ENCODE measurements at places on chromosomes 7 and 10.

DNA sequence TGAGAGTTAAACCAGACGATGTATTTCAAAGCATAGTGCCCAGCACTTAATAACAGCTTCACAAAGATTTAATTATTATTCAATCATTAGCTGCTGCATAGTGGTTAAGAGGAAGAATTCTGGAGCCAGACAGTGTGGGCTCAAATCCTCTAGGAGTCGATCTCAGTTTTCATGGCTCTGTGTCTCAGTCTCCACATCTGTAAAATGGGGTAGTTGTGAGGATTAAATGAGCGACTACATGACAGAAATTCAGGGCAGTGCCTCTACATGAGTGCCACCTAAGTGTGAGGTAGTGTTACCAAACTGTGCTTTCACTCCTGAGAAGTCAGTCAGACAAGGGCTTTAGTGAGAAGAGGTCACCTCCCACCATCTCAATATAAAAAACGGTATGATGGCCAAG is 81.7 kb upstream of the FGFR2 start:
- DNase-seq, result no peak

GRCh38 chr10:100186253-100187212 is 704 bp upstream of the ERLIN1 start:
- peak; percentile 26 for DNase-seq

DNA sequence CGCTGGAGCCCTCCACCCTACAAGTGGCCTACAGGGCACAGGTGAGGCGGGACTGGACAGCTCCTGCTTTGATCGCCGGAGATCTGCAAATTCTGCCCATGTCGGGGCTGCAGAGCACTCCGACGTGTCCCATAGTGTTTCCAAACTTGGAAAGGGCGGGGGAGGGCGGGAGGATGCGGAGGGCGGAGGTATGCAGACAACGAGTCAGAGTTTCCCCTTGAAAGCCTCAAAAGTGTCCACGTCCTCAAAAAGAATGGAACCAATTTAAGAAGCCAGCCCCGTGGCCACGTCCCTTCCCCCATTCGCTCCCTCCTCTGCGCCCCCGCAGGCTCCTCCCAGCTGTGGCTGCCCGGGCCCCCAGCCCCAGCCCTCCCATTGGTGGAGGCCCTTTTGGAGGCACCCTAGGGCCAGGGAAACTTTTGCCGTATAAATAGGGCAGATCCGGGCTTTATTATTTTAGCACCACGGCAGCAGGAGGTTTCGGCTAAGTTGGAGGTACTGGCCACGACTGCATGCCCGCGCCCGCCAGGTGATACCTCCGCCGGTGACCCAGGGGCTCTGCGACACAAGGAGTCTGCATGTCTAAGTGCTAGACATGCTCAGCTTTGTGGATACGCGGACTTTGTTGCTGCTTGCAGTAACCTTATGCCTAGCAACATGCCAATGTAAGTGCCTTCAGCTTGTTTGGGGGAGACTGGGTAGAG is at the start of gene COL1A2:
Gene COL1A2, plus strand, starts transcription at position 459 of the 704 bp plus-strand sequence. Its CDS starts 137 bp downstream, at position 596.
- no peak for DNase-seq

DNA sequence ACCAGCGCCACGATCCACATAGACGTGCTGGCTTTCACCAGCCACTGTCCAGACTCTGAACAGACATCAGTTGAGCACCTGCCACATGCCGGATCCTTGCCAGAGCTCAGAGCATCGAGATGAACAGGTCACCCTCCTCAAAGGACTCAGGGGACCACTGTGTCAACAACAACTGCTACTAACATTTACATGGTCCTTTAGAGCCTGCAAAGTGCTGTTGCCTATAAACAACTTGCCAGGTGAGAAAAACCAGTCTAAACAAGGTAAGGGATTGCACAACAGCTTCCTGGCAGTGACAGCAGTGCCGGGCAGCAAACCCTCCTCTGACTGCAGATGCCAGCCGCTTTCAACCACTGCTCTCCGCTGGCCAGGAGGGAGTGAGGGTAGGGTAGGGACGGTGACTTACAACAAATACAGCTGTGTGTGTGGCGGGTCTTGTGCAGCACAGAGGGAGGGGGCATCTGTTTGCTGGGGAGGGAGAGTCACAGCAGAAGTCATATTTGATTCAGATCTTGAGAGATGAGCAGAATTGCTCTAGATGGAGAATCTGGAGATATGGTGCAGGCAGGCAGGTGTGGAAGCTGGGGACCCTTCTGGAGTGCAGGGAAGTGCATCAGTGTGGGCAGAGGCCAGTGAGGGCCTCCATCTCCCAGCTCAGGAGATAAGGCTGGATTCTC is 32.8 kb upstream of the RHEB start:
- DNase-seq, result no peak

DNA sequence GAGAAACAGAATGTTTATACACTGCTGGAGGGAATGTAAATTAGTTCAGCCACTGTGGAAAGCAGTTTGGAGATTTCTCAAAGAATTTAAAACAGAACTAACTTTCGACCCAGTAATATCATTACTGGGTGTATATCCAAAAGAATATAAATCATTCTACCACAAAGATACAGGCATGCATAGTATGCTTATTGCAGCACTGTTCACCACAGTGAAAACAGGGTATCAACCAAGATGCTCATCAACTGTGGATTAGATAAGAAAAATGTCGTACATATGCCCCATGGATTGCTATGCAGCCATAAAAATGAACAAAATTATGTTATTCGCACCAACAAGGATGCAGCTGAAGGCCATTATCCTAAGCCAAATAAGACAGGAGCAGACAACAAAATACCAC is 343.1 kb upstream of the KCND2 start:
- DNase-seq, result no peak

DNA sequence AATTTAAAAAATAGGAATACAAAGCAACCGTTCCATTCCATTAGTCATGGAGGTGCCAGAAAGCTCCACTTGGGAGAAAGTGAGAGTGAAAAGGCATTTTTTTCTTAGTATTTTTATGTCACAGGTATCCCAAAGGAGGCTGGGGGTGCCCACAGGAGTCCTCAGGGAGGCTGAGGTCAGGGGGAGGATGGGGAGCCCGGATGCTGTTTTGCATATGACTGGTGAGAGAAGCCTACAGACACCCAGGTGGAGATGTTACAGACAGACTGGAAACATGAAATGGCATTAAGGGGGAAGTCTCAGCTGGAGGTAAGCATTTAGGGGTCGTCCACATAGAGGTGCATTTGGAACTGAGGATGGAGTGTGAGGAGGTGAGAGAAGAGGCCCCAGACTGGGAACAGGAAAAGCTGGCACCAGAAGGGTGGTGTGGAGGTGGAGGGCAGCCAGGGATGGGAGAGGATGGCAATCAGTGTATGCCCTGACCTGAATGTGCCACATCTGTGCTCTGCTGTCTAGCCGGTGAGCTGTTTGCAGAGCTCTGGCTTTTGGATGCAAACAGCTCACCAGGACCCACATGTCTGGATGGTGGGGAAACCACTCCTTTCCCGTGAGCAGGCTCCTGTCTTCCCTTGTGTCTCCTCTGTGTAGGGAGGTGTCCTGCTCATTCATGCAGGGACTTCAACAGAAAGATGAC is 101.1 kb downstream of the RAMP3 start:
- DNase-seq, result no peak

GRCh38 chr7:130292682-130293257 is at the start of gene CPA4:
Gene CPA4, plus strand, starts transcription at chr7:130293161. Its CDS starts 20 bp downstream, at chr7:130293181.
- DNase-seq, result peak; percentile 62

GRCh38 chr7:16556359-16556758 is 29.7 kb downstream of the LRRC72 start:
- no peak for DNase-seq

- DNase-seq, result no peak
These were observed 19.8 kb downstream of the JCAD start for GRCh38 chr10:30039567-30039966.

DNA sequence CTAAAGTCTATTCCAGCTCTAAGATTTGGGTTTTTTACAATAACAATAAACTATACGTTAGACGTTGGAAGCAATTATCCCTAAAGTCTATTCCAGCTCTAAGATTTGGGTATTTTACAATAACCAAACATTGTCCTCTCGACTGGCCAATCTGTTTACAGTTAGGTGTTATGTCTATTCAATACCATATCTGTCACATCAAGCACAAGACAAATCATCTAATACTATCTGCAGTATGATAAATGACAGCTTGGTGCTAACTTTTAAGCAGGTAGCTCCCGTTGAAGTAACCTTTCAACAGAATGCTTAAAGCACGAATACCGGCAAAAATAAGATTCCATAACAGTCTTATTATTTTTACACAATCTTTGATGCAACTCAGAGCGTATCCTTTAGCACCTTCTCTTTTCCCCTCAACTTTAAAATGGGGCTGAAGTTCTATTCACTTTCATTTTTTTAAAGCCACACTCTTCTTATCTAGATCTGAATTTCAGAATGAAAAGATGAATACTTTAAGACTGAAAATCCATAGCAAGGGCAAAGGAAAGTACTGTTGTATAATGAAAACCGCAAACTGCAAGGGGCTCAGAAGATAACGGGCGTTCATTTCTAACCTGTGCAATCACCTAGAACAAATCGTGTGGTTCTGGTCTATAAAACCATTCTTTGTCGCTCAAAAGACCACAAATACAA is 925 bp downstream of the H2AZ2 start:
- no peak for DNase-seq

DNA sequence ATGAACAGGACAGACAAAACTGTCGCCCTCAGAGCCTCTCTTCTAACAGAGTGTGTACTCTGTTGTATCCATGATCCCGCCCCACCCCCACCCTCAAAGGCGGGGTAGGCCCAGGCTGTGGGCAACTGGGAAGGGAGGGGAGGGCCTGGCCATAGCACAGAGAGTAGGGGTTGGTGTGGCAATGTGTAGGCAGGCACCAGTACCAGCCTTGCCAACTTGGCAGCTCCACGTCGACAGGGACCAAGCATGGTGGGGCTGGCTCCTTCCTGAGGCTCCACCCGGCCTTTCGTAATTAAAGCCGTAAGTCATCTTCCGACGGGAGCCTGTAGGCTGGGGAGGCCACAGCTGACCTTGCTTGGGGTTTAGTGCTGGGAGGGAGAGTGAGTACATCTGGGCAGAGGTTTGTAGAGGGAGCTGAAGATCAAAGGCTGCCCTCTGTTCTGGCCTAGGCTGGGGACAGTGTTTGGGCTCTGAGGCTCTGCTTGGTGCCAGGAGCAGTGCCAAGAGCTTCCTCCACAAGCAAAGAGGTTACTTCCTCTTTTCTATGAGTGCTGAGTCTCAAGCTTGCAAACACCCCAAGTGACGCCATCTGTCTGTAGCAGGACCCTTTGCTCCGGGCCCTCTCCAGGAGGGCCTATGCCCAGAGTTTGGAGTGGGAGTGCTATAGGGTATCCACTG is 121.6 kb downstream of the C10orf105 start:
- no peak for DNase-seq

DNA sequence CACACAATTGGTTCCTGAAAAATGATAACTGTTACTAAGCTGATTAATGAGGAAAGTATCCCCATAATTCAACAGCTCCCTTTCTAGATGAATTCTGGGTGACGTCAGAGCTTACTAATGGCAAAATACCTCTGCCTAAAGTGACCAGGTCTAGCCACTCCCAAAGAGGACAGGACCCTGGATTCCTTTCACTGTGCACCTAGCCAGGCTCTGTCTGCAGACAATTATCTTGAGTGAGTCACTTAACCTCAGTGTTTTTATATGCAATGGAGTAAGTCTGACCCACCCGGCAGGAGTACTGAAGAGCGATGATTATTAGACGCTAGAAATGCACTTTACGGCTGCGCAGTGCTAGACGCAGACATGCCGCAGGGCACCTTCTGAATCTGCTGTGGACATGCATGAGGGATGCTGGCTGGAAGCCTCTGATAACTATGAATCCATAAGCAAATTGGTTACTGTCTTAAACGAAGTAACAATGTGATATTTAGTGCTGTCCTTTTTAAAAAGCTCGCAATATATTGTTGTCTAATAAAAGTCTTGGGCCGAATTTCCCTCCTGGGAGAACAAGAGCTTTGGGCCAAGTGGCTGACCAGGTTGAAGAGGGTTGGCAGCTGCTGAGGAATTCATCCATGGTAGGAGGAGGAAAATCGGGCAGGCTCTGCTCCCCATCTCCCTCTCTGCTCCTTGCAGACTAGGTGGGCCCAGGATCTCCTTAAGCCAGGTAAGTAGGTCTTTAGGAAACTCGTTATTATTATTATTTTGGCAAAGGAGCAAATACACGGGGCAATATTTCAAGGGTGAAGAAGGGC is 4.6 kb upstream of the INPP5A start:
- DNase-seq, result no peak

DNA sequence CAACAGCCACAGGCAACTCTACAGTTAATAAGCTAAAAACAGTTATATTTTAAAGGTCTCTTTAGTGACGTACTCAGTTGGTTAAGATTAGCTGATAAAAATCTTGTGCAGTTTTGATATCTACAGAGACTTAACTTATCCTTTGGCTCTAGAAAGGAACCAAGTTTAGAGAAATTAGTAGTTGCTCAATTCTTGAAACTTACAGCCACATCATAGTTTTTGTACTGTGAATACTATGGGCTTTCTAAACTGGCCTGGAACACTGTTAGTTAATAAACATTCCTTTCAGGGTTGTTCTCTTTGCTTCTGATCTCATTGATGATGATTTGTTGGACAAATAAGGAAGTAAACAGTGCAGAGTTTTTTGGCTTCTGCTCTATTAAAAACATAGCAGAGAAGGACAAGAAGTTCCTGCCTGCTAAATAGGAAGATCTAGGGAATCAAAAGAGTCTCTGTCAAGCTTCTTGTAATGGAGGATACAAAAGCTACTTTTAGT is 73.1 kb downstream of the MKLN1 start:
- no peak for DNase-seq

- no peak for DNase-seq
These were observed 66.5 kb downstream of the VWA2 start for GRCh38 chr10:114305521-114305925.

- DNase-seq, result no peak
These were observed 595.1 kb downstream of the PARD3 start for GRCh38 chr10:34219753-34220548.

DNA sequence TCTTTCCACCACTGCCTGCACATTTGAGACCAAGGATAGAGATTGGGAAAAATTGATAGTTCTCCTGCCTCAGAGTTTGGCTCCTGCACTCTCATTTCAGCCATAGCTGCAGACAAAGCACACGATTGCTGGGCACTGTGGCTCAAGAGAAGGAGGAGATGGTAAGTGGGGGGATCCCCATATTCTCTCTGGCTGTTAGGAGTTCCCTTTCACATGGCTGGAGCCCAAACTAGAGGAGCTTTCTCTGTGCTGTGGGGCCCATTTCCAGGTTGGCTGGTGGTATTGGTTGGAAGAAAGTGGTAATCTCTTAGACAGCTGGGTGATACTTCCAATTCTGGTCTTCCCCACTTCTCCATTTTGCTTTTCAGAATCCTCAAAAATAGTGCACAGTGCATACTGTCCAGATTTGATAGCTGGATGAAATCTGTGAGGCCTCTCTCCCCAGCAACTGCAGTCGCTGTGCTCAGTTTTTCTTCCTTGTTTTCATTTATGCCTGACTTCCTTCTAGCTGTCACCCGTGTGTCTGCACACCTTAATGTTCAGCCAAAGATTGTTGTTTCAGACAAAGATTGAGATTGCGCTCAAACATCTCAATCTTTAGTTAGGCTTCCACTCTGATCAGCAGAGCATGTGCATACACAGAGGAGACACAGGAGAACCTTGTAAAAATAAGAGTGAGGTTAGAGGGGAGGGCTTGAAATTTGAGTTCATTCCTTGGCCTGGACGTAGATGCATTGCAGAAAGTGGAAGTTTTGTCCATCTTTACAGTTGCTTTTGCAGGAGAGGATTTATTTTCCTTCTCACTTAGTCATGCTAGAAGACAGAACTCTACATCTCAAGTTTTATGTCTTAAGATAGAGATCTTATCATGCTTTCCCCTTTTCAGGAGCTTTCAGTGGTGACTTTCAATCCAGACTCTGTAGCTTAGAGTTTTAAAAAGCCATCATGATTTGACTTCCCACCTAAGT is 28.6 kb downstream of the RABGEF1 start:
- no peak for DNase-seq

GRCh38 chr7:913736-914520 is 37.6 kb downstream of the GET4 start:
- no peak for DNase-seq

GRCh38 chr7:132784406-132784805 is 208.1 kb upstream of the PLXNA4 start:
- DNase-seq, result no peak
